AML-193 (cell line): ENCODE measurements at places on chromosomes 7 and 10.

DNA sequence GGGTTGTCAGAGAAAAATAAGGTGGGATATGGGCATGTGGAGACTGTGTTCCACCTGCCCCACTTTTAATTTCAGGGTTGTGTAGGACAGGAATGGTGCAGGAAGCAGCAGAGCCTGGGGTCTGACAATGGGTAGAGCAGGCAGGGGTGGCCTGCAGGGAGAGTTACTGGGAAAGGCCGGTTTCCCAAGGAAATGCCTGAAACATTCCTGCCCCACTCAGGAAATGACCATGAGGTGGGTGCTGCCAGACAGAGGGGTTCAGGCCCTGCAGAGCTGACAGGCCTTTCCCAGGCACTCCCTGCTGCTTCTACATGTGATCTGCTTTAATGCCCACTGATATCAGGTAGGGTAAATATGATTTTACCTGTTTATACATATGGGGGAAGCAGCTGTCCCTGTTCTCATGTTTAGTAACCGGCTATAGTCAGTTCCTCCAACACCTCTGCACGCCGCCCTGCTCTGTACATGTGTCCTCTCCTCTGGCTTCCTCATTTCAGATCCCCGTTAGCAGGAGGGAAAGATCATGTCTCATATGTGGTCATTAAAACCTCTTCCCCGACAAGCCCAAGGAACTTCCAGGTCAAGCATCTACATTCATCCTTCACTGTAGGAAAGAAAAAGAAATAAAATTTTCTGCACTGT lies 118.6 kb upstream of the PRSS58 start:
- peak; percentile 75 for DNase-seq

- DNase-seq = peak; percentile 80
These were observed at the start of gene AHR for GRCh38 chr7:17298102-17298839. Gene AHR, plus strand, starts transcription at chr7:17298652. Its CDS starts 613 bp downstream, at chr7:17299265.

DNA sequence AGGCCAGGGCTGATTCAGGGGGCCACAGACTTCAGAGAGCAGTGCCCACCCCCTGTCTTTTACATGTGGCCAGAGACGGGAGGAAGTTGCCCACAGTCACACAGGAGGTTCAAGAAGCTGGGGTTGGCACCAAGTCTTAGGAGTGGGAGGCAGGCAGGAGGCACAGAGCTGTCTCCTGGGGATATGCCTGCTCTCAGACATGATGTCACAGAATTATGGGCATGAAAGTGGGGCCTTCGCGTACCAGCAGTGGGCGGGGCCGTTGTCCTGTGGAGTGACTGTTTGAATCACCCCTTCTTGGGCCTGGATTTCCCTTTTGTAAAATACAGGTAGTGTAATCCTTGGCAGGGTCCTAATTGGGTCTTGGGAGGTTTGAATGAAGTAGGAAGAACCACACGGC lies 81.2 kb upstream of the PPIF start:
- DNase-seq = no peak

DNA sequence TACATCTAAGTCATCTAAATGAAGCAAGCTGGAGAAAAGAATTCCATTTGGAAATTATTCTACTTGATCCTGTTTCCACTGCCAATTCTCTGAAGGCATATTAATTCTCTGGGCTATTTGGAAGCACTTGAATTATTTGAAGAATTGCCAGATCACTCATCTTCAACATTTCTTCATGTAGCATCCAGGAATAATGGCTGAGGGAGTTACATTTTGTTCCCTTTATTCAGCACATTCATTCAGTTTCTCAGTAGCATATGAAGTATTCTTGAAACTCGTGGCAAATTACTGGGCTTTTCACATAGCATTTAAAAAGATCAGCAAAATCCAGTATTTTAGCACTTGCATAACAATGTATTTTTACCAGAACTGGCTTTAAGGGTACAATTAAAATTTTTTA lies 127.1 kb upstream of the VIPR2 start:
- no peak for DNase-seq

DNA sequence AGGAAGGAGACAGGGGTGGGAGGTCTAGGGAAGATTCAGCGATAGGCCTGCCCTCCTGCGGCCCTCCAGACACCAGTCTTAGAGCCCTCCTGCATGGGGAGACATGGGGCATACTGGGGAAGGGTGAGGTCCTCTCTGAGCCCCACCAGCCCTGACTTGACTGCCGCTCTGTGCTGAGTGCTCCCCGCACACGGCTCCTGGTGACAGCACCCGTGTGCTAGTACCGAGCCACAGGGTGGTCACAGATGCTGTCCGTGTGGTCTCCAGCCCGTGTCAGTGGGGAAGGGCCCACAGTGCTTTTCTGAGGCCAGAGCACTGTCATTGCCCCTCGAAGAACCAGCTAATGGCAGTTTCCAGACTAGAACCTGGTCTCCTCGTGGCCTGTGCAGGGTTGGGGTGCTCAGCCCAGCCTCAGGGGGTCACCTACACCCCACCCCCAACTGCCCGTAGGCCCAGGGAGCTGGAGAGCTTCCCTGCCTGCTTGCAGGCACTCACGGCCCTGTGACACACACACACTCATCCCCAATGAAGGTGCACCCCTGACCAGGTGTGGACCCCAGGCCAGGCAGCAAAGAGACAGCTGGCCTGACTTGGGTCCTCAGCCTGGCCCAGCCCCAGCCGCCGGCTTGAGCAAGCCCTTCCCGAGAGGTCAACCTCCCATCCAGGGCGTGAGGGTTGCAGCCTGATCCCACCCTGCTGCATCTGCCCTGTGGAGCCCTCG lies 86.0 kb upstream of the RET start:
- DNase-seq = no peak
